Fibroblast of lung (primary cell): ENCODE measurements at places on chromosomes 2 and 18.

DNA sequence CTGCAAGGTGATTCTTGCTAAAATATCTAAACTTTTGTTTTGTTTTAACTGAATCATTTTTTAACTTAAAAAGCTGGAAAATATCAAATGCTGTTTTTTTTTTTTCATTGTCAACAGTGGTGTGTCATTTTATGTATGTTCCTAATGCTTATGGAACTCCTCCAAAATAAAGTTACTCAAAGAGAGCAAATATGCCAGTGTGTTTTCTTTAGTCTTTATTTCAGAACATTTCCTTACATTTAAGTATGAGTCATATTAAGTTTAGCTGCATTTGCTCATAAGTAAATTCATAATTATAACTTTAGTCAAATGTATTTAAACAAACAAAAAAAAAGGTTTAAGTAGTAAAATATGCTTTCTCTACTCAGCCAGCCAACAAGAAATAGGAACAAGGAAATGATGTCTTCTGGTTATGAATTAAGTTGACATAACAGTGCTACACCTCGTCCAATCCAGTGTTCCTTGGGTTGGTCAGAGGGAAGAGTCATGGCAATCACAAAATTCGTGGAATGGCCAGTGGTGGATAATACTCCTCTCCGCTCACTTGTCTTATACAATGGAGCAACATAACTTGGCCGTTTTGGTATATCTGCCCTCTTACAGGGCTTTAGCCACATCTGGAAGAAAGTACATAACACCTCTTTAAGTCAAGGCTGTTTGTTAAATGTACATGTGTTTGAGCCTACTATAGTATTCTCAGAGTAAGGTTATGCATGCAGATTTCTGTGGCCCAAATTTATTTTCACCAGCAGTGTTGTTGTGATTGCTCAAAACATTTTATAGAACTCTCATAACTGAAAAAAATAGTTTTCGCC, 80.7 kb downstream of the SLC39A10 start:
- DNase-seq: peak; percentile 89

DNA sequence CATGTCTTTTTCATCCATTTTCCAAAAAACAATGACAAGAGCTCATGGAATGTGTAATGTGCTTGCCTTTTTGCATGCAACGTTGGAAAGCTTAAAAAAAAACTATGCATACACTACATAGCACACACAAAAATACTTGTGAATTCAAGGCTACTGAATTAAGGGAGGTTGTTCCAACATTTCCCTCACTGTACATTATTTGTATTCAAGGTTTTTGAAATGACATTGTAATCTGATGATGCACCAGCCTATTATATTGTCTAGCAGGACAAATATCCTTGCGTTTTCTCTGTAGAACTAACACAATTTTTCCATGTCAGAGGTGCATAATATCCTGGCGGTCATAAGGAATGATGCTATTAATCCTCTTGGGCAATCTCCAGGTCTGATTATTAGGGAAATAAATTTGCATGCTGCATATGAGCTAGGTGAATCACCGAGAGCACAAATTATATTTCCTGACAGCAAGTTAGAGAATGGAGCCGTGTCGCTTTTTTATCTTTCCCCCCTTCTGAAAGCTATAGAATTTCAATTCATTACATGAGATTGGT, 836.9 kb upstream of the FANCL start:
- no peak for DNase-seq

DNA sequence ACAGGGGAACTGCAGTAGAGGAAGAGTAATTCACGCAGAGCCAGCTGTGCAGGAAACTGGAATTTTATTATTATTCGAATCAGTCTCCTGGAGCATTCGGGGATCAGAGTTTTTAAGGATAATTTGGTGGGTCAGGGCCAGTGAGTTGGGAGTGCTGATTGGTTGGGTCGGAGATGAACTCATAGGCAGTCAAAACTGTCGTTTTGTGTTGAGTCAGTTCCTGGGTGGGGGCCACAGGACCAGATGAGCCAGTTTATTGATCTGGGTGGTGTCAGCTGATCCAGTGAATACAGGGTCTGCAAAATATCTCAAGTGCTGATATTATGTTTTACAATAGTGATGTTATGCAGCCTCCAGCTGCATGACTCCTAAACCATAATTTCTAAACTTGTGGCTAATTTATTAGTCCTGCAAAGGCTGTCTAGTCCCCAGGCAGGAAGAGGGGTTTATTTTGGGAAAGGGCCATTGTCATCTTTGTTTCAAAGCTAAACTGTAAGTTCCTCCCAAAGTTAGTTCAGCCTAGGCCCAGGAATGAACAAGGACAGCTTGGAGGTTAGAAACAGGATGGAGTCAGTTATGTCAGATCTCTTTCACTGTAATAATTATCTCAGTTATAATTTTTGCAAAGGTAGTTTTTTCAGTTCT, 67.0 kb downstream of the ASAP2 start:
- no peak for DNase-seq

- peak; percentile 41 for DNase-seq
These were observed at the start of gene FKBP1B for GRCh38 chr2:24049485-24050021. FKBP1B (plus strand) TSS chr2:24049741; CDS start chr2:24049850, 109 bp downstream.

GRCh38 chr2:57453945-57454344, 592.7 kb upstream of the VRK2 start:
- DNase-seq: no peak

DNA sequence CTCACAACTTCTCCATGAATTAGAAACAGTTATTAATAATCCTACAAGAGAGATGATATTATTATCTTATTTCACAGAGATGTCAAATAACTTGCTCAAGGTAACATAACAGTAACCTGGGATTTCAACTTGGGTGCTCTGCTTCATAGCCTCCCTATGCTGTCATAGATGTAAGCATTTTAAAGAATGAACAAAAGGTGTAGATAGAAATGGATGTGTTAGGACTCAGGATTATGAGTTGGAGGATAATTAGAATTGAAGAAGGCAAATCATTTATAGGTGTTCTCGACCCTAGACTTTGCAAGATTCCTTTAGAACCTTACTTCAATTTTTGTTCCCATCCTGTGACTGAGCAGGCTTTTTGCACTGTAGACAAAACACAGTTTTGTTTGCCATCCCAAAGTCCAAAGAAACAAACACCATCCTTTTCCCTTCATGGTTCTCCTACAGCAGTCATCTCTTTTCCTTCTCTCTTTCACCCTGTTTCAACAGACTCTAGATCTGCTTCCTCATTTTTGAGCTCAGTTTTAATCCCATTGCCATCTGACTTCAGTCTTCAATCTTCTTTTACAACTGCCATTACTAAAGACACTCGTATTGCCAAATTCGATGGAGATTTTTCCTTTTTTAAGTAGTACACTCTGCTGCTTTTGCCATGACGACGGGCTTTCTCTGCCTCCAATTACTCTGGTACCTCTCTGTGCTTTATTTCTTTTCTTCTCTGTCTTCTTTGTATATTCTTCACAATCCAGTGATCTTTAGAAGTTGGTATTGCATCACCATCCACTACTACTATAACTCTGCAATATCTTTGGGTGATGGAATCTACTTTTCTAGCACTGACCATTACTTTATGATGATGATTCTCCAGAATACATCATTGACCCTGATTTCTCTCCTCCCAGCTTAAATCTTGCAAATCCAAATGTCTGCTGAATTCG, 4.5 kb downstream of the HNMT start:
- no peak for DNase-seq

DNA sequence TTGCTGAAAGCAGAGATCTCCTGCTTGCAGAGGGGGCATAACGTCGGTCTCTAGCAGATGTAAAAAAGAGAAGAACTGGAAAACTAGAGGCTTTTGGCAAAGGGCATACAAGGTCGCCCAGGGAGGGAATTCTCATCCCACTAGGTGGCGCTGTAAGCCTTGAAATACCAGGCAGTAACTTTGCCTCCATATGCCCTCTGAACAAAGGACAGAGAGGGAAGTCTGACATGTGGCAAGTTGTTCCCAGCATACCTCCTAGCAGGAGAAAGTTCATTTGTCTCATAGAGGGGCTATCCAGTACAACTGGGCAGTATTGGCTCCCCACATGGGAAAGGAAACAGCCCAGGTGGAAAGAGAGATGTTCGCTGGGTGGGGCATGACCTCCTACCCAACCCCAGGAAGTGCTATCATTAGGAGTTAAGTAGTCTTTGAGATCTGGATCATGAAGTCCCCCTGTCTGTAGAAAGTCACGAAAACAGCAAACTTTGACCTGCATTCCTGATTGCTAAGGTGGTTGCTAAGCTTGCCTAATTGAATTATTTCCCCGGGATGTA, 39.9 kb downstream of the STK17B start:
- DNase-seq: peak; percentile 32

GRCh38 chr2:26982102-26982742, 11.8 kb downstream of the MAPRE3 start:
- peak; percentile 33 for DNase-seq
